ACHN (cell line): ENCODE measurements at places on chromosomes 6 and 20.

DNA sequence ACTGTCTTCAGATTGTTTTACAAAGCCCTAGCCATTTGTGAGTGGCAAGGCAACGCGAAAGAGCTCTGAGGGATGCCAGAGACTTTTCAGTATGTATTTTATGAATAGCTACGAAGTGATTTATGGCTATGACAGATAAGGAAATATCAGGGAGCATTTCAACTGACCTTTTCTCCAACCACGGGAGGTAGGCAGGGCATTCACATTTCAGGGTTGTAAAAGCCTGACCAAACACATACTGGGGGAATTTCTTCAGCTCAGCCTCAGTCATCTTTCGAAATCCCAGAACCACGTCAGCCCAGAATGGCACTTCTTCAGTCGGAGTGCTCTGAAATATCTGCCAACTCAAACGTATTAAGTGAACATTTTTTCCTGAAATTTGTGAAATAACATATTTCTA, 10.8 kb downstream of the DDO start:
- DNase-seq, result no peak

GRCh38 chr20:17885544-17885943, 83.0 kb downstream of the SNX5 start:
- DNase-seq, result no peak

- DNase-seq, result no peak
These were observed 1.8 kb downstream of the ZNF831 start for GRCh38 chr20:59165396-59165795.

DNA sequence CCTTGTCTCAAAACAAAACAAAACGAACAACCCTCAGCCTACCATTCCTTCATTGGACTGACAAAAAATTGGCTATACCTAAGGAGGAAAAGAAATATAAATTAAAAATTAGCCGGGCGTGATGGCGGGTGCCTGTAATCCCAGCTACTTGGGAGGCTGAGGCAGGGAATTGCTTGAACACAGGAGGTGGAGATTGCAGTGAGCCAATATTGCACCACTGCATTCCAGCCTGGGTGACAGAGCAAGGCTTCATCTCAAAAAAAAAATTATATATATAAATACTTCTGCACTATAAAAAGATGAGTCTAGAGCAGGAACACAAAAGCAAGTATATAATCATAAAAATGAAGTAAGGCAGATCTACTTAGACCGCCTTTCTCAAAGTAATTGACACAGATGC, 109.8 kb downstream of the CRYBG1 start:
- DNase-seq, result no peak

GRCh38 chr20:22768266-22769178, 184.2 kb upstream of the FOXA2 start:
- DNase-seq, result no peak

GRCh38 chr6:82588020-82588419, 224.4 kb downstream of the TPBG start:
- no peak for DNase-seq

GRCh38 chr6:113464960-113465359, 392.2 kb upstream of the MARCKS start:
- DNase-seq, result peak; percentile 50

DNA sequence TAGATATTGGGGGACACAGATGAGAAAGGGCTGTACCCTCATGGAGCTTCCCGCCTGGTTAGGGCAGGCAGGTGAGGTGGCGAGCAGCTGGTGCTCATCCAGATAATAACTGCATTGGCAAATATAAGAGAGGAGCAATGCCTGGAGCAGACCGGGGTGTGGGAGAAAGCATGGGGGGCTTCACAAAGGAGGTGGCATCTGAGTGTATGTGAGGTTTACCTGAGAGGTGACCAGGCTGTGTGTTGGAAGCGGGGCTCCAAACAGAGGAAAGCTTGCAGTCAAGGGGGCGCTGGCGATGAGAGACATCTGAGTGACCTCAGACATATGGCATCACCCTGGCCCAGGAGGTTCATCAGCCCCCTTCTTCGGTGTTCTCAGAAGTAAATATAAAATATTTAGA, 72.1 kb upstream of the PMEPA1 start:
- DNase-seq, result no peak

GRCh38 chr6:42051268-42051653, 937 bp downstream of the TAF8 start:
- no peak for DNase-seq

DNA sequence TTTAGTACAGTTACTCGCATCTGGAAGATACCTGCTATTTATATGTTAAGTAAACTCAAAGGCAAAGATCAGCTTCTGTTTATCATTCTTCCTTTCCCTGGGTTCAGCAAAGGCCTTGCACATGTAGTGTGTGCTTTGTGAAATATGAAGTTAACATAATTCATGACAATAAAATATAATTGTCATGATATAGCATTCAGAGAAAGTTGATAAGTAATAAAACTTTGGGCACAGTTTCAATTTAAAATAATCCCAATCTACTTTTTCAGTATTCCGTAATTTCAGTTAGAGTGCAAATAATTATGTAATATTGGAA, 51.9 kb upstream of the ZNF217 start:
- no peak for DNase-seq

- peak; percentile 80 for DNase-seq
These were observed 208.8 kb downstream of the ARHGAP18 start for GRCh38 chr6:129500958-129501739.

DNA sequence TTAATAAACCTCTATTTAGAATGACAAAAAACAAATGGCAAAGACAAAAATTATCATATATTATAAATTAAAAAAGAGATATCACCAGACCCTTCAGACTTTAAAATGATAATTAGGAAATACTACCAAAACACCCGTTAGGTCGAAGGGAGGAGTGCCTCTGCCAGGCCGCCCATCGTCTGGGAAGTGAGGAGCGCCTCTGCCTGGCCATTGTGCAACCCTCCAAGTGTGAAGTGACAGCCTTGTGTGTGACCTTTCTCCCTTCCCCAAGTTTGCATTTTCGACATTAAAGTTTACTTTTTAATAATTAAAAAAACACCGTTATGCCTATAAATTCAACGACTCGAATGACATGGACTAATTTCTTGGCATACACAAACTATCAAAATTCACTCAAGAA, 64.5 kb upstream of the TASP1 start:
- DNase-seq, result no peak

DNA sequence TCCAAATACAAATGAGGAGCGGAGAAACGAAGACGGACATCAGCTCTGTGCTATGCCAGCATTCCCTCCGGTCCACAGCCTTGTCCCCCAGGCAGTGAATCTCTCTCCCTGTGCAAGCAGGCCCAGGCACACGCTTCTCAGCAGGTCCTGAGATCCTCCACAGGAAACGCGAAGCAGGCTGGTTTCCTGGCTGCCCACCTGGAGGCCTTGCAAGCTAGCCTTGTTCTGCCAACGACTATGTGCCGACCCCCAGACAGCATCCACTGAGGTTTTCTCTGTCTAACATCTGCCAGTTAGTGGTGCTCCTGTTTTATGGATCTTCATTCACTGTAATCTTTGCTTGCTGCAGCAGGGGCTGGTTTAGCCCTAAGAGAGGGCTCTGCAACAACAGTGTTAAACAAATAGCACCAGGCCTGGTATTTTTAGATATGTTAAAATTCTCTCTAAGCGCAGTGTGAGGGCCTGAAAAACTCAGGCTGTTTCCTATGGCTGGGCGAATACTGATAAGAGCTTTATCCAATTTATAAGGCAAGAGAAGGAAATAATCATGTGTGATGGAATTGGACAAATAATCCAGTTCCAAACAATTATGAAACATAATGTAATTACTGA, 386.0 kb upstream of the ARID1B start:
- no peak for DNase-seq

DNA sequence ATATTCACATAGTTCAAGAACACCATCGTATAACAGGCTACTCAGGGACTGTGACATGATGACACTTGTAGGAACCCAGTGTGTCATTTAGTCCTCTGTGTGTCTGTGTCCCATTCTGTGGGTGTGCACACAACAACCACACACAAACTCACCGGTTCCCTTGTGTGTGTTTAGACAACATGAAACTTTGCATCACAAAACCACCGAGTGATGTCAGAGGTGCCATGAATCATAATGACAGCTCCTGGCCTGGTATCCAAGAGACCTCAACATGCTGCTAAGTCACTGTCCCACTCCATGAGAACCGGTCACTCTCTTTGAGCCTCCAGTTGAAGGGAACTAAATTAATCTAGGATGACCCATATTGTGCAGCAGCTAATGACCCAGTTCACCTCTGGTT, 421.3 kb downstream of the PREX1 start:
- DNase-seq, result no peak

DNA sequence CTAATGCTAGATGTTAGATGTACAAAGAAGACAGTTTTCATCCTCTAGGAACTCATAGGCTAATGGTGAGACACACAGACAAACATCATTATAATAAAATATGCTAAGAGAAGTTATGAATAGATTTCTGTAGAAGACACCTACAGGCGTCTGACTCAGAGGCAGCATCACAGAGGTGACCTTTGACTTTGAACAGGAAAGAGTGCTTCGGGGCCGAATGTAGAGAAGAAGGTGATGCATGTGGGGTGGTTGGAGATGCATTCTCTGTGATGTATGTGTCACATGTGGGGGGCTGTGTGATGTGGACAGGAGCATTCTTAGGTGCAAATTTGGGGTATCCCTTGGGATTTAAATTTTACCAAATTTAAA, 6.8 kb downstream of the GUCA1A start:
- DNase-seq, result no peak

DNA sequence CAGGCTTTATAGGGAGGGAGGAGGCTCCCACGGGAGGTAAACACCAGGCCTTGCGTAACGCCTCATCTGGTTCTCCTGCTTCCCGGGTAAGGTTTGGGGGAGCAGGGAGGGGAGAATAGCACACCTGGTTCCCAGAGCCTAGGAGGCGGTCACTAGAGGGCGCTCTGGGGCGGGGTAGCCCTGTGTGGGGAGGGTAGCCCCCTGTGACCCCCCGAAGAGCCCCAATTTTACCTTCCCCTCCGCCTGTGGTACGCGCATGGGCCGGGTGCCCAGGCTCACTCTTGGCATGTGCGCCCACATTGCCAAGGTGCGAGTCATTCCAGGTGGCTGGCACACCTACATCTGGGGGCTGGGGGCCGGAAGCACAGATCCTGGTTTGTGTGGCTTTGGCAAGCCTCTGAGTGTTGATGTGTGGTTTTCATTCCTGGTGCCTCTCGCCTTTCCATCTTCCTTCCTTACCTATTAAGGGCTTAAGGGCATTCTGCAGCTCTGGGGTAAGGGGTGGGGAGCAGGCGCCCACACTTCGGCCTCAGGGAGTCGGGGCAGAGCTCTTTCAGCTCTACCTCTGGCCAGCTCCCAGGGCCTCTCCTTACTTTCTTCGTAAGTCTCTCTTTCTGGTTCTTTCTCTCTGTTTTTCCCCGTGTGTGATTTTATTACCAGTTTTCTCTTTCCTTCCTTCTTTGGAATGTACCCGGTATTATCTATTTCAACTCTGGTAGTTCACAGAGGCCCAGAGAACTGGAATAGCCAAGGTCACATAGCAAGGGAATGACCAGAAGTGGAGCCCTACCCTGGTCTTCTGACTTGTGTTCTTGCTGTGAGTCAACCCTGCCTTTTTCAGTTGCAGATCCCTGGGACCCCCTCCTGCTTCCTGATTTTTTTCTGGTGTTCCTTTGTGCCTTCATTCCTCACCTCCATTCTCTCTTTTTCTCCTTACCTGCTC, 492 bp upstream of the RNF39 start:
- no peak for DNase-seq

DNA sequence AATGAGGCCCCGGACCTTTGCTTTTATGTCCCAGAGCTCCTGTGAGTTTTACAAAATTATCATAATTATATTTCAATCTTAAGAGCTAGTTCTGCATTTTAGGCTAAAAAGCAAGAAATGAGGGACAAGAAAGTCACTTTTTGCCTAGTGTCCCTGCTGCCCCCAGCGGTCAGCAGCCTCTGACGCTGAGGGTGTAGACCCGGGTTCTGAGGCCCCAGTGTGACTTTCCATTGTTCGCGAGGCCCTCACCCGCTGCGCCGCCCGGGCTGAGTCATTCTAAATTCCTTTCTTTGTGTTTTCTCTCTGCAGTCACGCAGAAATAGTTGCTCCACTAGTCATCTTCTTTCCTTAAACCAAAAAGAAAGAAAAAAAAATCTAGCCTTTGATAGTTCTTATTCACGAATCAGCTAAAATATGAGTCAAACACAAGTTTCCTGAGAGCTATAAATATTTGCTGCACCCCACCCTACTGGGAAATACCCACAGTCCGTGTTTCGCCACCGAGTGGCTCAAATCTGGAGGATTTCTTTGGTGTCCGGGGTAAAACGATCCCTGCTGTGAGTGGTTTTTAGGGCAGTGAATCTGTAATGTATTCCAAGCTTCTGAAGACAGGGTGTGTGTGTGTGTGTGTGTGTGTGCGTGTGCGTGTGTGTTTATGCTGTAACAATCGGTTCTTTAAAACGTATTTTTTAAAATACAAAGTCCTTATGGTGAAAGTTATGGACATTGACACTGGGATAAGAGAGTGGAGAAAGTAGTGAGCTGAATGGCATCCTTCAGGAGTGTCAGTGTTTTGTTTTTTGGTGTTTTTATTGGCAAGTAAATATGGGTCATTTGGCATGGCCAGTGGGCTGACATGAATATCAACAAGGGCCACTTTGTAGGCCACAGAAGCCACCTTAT, 59.7 kb upstream of the EEF1A1 start:
- peak; percentile 95 for DNase-seq

DNA sequence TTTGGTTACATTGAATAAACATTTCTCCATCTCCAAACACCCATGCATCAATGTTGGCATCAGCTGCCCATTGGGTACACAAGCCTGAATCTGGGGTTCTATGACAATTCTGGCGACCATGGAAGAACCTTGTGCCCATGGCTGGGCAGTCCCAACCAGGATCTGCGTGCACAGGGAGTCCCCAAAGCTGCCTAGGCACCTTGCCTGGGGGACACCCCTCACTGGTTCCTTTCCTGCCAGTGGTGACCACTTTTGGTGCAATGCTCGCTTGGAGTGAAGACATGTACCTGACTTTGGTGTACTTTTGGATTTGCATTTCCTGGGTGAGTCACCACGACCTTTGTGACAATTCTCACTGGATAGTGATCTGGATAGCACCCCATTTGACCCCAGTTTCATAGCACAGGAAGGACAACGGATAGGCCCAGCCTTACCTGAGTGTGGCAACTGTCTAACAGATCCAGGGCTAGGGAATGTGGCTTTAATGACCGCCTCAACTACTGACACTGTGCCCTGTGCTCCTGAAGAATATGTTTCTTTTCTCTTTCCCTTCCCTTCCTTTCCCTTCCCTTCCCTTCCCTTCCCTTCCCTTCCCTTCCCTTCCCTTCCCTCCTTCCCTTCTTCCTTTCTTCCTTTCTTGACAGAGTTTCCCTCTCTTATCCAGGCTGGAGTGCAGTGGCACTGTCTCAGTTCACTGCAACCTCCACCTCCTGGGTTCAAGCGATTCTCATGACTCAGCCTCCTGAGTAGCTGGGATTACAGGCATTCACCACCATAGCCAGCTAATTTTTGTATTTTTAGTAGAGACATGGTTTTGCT, 7.1 kb downstream of the SPINT3 start:
- DNase-seq, result no peak
